GM20000 (cell line): ENCODE measurements at places on chromosomes 7 and 10.

- DNase-seq: no peak
These were observed 87.7 kb downstream of the GRB10 start for GRCh38 chr7:50695026-50695425.

- DNase-seq: no peak
These were observed 53.0 kb downstream of the WNT2 start for GRCh38 chr7:117269886-117270285.

- DNase-seq: no peak
These were observed 230.1 kb upstream of the PRPS1L1 start for GRCh38 chr7:18257711-18258110.

DNA sequence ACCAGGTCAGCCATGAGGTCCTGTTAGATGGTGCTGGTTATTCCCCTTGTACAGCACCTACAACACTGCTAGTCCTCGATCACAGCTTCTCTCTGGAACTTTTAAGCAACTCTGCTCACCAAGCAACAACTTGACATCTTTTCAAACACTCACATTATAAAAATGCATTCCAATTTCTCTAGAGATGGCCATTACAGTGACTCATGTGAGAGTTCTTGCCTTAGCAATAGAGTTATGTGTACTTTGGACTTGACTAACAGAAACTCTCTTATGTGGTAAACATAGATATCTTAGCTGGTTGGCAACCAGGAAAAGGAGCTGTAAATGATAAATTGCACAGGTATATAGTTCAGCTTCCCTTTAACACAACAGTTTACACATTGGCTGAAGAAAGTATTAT is 122.2 kb downstream of the PDE1C start:
- DNase-seq: no peak

- no peak for DNase-seq
These were observed 135.4 kb upstream of the SEMA3D start for GRCh38 chr7:85322252-85322651.

GRCh38 chr10:118409295-118409694 is 67.2 kb upstream of the FAM204A start:
- DNase-seq: no peak

DNA sequence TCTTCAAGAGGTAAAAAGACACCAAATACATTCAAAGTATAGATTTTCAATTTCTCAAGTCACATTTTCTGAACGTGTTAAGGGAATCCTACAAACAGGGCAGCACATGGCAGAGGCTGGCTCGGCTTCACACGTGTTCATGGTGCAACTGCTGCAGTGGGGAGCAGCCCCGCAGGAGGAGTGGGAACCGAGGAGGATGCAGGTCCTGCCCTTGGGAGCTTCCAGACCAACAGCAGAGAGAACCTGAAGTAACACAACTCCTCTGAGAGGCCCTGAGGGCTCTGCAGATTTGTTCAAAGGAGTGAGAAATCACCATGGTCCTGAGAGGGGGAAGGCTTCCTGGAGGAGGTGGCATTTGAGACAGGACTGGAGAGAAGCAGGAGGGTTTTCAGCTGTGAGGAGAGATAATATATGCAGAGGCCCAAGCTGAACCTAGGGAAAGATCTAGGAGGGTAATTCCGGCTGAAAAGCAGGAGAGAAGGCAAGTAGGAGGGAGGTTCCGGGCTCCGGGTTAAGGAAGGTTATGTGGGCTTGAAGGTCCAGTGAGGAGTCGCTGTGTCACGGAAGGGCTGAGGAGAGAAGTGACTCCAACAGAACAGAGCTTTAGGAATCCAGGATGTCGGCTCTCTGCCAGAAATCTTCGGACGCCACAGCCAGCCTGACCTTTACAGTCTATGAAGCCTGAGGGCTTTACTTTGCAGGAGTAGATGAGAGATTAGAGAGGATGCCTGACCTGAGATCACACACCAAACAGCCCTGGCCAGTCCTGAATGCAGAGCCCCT is 77.5 kb downstream of the GPR26 start:
- DNase-seq: no peak

DNA sequence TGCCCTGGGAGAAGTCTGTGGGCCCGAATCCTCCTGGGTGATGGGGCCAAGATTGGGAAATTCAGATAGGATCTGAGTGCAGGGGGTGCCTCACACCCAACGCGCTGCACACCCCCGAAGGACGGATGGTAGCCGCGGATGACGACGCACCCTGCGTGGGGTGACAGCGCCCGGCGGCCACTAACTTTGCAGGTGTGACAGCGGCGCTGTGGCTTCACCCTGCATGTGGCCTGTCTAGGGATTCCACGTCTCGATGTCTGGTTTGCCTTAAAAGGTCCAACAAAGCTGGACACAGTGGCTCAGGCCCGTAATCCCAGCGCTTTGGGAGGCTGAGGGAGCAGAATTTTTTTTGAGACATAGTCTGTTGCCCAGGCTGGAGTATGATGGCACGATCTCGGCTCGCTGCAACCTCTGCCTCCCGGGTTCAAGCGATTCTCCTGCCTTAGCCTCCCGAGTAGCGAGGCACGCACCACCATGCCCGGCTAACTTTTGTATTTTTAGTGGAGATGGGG is 18.6 kb downstream of the ADAP1 start:
- no peak for DNase-seq

- peak; percentile 33 for DNase-seq
These were observed 7.4 kb downstream of the NRCAM start for GRCh38 chr7:108448584-108449505.

DNA sequence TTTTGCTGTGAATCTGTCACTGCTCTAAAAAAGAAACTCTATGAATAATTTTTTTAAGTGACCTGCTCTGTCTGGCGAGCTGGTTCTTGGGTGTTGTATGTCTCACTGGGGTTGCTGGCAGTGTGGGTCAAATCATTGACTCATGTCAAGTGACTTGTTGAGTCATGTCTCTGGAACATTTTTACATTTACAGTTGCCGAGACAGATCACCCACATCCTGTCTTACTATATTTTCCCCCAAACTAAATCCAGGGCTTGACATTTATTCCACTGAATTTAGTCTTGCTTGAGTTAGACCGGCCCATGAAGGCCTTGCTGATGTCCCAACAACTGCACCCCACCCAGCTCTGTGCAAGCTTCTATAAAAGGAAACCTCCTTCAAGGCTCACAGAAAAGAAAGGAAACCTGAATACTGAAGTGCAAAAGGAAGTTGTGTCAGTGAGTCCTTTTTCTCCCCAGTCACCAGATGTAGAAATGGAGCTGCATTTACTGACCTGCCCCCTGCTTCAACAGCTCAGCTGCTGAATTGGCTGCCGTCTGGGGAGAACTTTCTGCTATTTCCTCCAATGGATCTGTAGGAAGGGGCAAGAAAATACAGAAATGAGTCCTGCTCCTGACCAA is 290.3 kb downstream of the TNS3 start:
- DNase-seq: peak; percentile 72

- no peak for DNase-seq
These were observed 113.1 kb downstream of the RNF32 start for GRCh38 chr7:156753630-156754029.

DNA sequence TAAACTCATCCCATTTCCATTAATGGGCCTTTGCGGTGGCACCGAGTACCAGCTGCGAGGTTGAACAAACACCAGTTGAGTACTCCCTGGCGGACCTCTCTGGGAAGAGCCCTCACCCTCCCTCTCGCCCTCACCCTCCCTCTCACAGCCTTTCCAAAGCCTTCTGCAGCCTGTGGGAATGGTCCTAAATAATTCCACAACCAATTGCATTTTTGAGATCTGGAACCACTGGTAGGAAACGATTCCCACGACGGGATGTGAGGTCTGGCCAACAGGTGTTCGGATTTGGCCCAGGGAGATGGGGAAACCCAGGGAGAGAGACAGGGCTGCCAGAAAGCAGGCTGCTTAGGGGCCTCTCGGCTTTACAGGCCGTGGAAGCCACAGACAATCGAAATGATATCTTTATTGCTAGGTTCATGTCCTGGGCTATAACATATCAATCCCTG is 5.3 kb downstream of the PTF1A start:
- no peak for DNase-seq

DNA sequence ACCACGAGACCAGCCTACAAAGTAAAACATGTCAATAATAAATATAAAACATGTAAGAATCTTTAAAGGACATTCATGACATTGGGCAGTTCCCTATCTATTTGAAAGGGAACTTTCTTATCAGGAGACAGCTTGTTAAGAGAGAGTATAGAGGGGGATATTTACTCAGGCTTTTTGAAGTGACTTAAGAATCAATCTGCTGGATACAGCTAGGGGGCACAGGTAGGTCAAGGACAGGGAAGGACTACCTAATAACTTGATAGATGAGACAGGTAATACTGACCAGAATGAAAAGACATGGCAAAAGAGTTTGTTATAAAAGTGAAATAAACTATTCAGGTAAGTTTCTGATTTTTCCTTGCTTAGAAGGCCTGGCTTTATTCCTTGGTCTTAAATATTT is 21.8 kb upstream of the LRRD1 start:
- DNase-seq: no peak

GRCh38 chr7:78090616-78091015 is 292.0 kb downstream of the PHTF2 start:
- DNase-seq: no peak

DNA sequence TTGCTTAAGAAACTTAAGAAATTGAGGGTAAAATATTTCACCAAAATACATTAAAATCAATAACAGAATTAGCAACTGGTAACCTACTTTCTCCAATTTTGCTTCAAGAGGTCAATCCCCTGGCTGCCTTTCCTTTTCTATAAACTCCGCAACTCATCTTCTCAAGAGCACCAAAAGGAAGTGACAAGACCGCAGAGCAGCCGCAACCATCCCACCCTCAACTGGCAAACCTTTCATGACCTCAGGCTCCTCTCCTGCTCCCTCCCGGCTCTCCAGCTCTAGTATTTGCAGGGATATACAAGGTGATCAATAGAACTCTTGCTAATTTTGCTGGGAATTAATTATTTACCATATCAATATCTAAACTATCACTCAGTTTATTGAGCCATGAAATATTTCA is 88.9 kb downstream of the ATE1 start:
- DNase-seq: no peak

GRCh38 chr7:157097569-157097968 is 41.2 kb upstream of the UBE3C start:
- no peak for DNase-seq

DNA sequence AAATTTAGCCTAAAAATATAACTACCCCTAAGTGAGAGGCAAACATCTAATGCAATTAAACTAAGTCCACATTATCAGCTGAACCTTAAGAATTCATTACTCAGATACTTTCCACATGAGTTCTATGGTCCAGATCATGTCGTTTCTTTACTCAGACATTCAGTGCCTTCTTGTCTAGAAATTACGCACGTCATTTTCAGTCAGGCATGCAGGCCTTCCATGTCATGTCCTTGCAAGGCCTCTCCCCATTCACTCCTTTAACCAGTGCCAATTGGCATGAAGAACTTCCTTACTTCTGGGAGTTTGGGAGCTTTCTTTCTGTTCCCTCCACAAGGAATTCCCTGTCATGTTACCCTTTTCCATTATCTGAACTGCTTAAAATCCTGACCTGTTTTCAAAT is 118.8 kb downstream of the NRP1 start:
- DNase-seq: no peak

- DNase-seq: no peak
These were observed 4.7 kb downstream of the ADAMTS14 start for GRCh38 chr10:70677016-70677415.

DNA sequence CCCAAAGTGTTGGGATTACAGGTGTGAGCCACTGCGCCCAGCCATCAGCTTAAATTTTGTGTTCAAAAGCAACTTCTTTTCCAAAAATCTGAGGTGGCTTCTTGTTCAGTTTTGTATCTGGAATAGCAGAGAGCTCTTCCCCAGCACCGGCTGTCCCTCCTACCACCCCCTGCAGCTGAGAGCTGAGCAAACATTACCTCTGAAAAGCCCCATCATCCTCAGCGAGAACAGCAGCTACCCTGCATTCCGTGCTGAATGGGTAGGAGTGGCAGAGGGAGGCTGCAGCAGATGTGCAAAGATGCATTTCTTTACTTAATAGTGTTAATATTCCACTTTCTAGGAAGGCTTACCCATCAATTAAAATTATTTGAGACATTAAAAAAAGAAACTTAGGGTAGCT is 31.8 kb downstream of the CCM2 start:
- no peak for DNase-seq

DNA sequence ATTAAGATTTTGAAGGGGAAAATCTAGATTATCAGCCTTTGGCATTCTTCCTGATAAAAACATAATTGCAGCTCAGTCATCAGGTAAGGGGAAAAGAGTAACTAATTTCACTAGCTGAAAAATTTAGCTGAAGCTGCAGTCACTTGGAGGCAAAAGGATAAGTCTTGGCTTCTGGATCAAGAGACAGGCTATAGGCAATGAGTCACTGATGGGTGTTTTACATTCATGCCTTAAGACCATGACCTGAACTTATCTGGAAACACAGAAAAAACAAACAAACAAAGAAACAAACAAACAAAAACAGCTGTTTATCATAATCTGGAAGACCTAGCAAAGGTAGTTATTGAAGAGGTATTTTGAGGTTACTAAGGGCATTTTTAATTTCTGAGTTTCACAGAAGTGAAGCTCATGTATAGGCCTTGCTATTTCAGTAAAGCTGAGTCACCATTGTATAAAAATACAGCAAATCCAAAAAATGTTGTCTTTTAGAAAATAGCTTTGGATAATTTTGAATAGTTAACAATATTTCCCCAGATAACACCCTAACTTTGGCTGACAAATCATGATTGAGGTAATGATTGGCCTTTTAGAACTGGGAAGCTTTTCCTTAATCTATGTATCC is 40.3 kb downstream of the ZNF22 start:
- no peak for DNase-seq

GRCh38 chr7:104124469-104124868 is 83.3 kb downstream of the ORC5 start:
- DNase-seq: no peak

- DNase-seq: peak; percentile 37
These were observed 4.1 kb downstream of the VAX1 start for GRCh38 chr10:117134056-117134305.

DNA sequence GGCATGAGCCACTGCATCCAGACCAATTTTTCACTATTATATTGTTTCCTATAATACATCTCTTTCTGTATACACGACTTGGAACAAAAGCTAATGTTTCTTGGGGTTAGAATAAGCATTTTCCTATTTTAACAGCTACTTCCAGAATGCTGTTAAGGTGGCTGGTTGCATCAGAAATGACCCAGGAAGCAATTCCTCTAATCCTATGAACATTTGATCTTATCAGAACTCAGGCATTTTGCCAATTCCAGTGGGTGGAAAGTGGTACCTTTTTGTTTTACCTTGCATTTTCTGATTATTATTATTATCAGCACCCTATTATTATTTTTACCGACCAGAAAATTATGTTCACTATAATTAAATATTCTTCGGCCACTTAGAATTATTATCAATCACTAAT is 73.3 kb downstream of the NDUFB2 start:
- DNase-seq: no peak

GRCh38 chr7:43015301-43015700 is 83.1 kb downstream of the MRPL32 start:
- DNase-seq: no peak

- no peak for DNase-seq
These were observed 167.3 kb downstream of the EGFR start for GRCh38 chr7:55185941-55186609.

GRCh38 chr10:80204677-80205476 is 460 bp downstream of the ANXA11 start:
- DNase-seq: peak; percentile 80
